Kidney capillary endothelial cell (primary cell): ENCODE measurements at places on chromosomes 1 and 21.

GRCh38 chr1:97379387-97380075 is 541.3 kb downstream of the DPYD start:
- DNase-seq = no peak

- no peak for DNase-seq
These were observed 208.2 kb upstream of the USP24 start for GRCh38 chr1:55423376-55423775.

DNA sequence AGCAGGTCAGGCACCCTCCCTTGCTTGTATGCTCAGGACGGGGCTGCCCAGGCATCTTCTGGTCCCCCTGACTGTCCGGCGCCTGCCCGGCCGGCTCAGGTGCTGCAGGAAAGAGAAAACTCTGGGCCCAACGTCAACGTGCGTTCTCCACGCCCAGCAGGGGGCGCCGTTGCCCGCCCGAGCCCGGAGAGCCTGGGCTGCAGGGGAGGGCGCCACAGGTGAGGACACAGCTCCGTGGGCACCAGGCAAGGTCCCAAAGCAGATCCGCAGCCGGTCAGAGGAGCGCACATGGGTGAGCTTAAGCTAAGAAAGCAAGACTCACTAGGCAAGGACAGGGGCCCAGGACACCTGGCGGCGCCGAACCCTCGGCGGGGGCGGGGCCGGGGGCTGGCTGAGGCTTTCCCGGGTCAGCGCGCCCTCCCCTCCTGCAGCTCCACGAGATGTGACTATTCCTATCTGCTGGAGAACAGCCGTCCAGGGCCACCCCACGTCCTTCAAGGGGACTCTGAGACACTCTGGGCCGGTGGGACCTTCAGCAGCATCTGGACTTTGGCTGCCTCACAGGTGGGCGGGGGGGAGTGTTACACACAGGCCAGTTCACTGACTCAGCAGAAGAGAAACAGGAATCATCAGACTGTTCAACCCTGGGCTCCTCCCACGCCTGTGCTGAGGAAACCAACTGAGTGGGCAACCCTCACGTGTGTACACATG is 29.3 kb downstream of the KRTAP10-1 start:
- peak; percentile 22 for DNase-seq

DNA sequence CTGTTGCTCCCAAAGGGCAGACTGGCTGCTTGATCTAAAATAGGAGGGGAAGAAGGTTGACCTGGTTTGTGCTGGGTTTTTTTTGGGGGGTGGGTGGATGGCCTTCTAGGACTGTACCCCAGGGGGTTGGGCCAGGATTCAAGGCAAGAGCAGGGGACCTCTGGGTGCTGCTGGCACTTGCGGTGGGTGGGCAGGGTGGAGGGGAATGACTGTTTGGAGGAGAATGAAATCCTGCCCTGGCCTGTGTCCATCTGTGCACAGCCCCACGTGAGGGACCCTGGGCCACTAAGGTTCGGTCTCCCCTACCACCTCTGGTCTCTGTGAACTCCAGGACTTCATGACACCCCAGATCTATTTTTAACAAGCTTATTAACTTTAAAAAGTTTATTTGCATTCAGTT is 414.2 kb downstream of the PTPRU start:
- no peak for DNase-seq

DNA sequence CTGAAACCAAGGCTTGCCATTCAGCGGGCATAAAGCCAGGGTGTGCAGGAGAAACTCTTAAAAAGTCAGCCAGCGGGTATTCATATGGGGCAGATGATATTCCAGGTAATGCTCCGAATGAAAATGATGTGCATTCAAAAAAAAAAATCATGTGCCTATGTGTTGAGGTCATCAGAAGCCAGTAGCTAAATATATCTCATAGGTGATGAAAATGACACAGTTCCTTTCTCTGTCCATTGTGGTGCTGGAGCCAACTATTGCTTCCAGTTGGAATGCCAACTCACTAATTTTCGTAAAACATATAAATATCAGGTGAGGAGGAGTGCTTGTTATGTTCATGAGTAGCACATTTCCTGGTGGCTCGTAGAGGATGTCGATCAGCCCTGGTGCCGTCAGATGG is 23.2 kb downstream of the AJAP1 start:
- DNase-seq = no peak

DNA sequence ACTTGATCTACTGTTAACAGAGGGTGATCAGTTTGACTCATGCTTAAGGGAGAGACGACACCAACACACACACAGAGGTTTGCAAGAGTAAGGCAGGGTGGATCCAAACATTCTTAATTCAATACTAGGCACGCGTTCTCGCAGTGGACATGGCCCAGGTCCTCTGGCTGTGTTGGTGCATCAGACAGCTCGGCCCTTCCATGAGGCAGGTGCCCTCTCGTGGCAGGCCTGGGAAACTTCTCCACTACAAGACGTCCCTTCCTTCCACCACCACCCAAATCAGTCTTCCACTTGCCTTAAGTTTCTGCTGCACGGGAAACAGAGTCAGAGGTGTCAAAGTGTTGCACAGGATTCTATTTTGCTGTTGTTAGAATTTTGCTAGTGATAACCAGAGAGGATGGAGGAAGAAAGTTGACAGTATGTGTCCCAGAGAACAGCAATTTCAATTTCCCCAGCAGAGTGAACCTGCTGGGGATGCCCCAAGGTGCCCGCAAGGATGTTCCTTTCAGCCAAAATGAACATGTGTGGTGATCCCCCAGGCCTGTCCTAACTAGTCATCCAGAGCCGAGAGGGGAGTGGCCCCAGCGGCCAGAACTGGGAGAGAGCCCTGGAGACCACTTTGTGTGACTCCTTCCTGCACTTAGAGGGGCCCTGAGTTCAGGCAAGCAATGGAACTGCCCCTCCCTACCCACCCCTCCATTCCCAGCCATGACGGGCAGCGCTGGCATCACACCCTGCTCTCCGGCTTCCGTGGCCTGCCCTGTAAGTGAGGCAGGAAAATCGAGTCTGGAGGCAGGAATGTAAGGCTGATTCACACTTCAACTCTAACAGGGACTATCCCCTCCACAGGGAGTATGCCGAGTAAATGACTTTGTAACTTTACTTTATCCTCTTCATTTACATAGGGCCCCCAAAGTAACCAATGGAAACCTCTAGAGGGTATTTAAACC is 34.8 kb downstream of the MX1 start:
- DNase-seq = peak; percentile 28

GRCh38 chr21:31869750-31870149 is 3.1 kb upstream of the HUNK start:
- DNase-seq = no peak

- DNase-seq = no peak
These were observed 5.4 kb upstream of the KCNA3 start for GRCh38 chr1:110680036-110680735.

DNA sequence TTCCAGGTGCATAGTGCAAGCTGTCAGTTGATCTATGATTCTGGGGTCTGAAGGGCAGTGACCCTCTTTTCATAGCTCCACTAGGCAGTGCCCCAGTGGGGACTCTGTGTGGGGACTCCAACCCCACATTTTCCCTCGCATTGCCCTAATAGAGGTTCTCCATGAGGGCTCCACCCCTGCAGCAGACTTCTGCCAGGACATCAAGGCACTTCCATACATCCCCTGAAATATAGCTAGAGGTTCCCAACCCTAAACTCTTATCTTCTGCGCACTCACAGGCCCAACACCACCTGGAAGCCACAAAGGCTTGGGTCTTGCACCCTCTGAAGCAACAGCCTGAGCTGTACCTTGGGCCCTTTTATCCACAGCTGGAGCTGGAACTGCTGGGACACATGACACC is 65.7 kb upstream of the PKN2 start:
- no peak for DNase-seq

- no peak for DNase-seq
These were observed 288.5 kb upstream of the SNX7 start for GRCh38 chr1:98373056-98373455.

- DNase-seq = no peak
These were observed 19.2 kb upstream of the SLC44A5 start for GRCh38 chr1:75630004-75630594.

DNA sequence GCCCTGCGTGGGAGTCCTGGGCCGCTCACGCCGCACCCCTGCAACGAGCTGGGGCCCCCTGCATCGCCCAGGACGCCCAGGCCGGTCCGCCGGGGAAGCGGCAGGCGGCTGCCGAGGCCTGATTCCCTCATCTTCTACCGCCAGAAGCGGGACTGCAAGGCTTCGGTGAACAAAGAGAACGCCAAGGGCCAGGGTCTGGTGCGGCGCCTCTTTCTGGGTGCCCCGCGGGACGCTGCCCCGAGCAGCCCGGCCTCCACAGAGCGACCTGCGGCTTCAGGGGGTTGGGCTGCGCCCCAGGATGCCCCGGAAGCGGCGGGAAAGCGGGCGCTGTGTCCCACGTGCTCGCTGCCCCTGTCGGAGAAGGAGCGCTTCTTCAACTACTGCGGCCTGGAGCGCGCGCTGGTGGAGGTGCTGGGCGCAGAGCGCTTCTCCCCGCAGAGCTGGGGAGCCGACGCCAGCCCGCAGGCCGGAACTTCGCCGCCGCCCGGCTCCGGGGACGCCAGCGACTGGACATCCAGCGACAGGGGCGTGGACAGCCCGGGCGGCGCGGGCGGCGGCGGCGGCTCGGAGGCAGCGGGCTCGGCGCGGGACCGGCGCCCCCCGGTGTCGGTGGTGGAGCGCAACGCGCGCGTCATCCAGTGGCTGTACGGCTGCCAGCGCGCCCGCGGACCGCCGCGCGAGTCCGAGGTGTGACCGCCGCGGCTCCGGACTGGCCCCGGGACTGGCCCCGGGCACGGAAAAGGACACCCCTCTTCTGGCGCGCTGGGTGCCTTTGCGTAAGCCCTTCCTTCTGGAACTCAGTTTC is 2.7 kb downstream of the FAM110D start:
- DNase-seq = no peak

DNA sequence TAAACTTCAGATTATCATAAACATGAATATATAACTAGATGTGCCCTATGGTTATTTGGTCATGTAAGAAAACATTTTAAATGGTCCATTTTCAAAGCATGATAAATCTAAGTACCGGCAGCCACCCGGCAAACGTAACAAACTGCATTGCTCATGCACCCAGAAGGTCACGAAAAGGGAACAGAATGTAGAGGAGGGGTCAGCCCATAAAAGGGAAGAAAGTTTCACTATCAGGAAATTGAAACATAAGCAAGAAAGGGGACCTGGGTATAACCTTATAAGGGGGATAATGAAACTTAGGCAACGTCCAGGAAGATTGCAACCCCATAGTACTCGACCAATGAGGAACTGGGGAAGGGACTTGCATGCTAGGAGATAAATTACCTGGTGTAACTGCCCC is 421.2 kb upstream of the ZRANB2 start:
- DNase-seq = no peak

DNA sequence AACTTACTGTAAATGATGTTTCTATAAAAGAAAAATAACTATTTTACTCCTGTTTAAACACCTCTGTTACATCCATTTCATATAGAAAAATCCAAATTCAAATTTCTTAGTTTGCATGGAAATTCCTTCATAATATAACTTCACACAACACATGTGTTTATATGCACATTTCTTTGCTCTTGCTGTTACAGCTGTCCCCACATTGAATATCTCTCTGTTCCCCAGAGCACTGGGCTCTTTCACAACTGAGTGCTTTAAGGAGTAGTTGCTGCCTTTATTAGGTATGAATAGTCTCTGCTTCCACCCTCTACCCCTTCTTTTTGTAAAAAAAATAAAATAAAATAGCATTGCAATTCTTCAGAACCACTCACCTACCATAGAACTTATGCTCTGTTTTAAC is 287.0 kb downstream of the OLFM3 start:
- no peak for DNase-seq

DNA sequence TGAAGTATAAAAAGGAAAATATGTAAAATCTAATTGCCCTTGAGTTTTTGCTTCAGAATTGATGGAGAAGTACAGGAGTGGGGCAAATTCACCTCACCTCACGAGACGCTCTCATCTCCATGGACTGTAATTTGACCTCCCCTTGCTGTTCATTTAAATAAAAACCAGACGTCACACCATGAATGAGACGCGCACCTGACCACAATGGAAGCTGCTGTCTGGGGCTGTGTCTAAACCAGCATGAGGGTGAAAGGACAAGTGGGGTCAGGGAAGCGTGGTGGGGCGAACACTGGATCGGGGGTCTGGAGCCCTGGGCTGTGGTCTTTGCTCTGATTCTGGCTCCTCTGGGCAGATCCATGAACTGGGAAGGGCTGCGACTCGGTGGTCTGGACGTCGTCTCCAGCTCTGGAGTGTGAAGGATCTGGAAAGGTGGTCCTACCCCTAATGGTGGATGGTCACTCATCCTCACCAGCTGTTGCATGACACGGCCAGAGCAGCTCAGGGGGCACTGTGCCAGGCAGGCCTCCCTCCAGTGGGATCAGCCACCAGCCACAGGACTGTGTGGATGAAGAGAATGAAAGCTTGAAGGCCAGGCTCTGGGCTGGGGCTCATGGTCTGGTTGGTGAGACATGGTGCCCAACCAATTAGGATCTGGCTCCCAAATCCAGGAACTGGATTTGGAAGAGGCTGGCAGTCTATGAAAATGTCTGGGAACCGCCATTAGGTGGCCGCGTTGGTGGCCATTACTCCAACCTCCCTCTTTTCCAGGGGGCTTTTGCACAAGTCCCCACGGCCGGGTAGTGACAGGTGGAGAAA is 728.6 kb downstream of the PTPRU start:
- no peak for DNase-seq

DNA sequence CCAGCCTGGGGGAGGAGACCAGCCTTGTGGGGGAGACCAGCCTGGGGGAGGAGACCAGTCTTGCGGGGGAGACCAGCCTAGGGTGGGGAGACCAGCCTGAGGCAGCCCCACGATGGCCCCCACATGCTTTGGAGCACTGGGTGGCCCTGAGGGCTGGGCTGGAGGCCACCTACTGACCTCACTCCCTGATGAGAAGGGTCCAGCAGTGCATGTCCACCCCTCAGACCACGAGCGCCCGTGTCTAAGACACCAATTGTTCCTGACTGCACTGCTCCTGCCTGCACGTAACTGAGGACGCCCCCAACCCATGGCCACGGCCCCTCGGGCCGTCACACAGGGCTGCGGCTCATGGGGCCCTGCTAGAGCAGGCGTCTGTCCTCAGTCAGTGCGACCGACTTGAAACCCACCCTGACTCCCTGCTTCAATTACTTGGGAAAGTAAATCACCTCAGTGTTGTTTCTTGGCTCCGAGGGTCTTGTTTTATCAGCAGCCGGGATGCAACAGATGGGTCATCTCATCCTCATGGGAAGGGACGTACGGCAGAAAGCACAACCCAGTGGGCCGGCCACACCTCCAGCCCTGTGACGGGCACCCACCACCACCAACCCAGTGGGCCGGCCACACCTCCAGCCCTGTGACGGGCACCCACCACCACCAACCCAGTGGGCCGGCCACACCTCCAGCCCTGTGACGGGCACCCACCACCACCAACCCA is at the start of gene SPATC1L:
Gene SPATC1L, minus strand, starts transcription at position 550 of the 715 bp plus-strand sequence. CDS start 1,643 bp downstream, outside the sequence.
- peak; percentile 51 for DNase-seq
